ENCODE measurements at places on chromosomes 5 and 9.

DNA sequence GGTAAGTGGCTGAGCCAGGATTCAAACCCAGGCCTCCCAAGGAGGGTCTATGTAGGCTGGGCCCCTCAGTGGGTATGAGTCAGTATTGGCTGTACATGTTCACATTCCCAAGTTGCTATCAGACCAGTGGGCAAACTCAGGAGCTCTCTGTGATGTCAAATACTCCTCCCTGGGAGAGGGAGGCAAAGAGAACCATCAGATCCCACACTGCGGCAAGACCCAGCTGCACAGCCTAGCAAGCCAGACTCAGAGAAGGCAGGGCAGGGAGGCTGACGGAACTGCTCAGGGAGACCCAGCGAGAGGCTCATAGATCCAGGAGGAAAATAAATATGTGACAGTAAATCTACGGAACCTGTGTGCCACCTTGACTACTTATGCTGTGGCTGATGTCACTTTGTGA lies 42.6 kb upstream of the SAP30L start:
- peak; percentile 10 for DNase-seq

GRCh38 chr9:69044240-69045219 lies 9.0 kb downstream of the FXN start:
- DNase-seq: peak; percentile 79

DNA sequence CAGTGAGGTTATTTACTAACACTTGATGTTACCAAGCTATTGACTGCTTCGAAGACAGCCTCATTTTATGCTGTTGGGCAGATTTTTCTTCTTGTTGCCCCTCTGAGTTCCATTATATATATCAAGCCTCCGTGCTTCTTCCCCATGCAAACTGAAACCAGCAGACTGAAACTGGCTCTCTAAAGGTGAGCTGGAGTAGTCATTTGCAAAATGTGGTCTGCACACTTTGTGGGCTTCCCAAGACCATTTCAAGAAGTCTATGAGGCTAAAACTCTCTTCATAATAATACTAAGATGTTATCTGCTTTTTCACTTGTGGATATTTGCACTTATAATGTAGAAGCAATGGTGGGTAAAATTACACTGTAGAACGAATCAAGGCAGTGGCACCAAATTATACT lies 13.9 kb downstream of the SLC36A1 start:
- no peak for DNase-seq

DNA sequence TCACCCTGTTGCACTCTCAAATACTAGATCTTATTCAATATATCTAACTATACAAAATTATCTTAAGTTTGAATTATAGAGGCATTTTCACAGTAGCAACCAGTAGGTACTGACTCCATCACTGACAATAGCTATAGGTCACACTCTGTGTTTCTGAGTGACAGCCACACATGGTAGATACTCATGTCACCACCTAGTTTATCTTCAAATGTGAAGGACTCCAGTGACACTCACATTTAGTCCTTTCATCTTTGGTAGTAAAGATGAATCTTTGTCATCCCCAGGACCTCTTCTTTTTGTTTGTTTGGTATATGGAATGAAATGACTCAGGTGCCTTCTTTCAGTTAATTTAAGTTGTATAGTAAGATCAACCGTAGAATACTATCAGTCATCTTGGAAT lies 102.5 kb upstream of the DHFR start:
- no peak for DNase-seq

- DNase-seq: no peak
These were observed 215.3 kb downstream of the MEF2C start for GRCh38 chr5:88667496-88668201.

GRCh38 chr9:81321551-81321950 lies 367.8 kb downstream of the TLE1 start:
- DNase-seq: no peak

GRCh38 chr9:7174301-7174700 lies 416.5 kb downstream of the KDM4C start:
- DNase-seq: no peak

DNA sequence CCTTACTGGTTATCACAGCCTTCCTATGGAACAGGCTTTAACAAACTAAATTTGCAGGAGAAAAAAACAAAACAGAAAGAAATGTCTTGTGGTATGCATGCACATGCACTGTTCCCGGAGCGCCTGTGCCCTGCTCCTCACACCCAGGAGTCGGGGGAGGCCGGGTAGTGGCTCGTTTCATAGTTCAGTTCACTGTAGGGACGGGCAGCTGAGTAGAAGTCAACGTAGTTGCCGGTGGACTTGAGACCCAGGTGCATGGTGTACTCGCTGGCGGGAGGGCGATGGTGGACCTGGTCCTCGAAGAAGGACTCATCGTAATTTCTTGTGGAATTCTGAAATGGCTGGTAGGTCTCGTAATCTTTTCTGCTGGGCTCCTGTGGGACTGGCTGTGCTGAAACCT lies 212.3 kb upstream of the DAP start:
- no peak for DNase-seq

- no peak for DNase-seq
These were observed 14.9 kb upstream of the CEL start for GRCh38 chr9:133046900-133047295.

DNA sequence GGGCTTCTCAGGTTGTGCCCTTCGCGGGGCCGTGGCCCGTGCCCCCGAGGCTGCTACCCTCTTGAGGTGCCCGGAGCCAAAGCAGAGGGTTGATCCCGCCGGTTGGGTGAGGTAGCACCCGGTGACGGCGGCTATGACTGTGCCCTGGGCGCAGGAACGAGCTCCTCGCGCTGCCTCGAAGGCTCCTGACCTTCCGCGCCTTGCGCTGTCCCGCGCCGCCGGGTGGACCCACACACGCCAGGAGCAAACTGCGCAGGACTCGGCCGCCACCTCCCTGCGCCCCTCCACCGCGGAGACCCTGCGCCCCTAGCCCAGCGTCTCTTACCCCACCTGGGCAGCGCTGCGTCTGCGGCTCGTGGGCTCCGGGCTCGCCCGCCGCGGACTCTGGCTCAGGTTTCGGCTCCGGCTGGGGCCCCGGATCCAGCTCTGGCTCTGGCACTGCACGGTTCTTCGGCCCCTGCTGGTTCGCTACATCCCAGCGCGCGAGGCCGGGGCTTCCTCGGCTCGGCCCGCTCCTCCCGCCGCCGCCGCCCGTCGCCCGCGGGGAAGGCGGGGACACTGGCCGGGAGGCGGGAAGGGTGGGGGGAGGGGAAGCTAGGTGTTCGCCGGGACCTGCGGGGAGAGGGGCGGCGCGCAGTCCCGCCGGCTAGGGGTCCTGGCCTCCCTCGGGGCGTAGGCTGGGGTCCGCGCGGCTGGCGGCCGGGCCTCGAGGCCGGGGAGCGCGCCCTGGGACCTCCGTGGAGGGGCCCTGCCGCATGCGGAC lies 5.4 kb upstream of the PITX1 start:
- DNase-seq: no peak
